Smooth muscle cell of the umbilical artery (primary cell): ENCODE measurements at places on chromosomes 16 and 17. TPM values are rescaled to one million over a fixed set of nuclear protein-coding genes. Genes with fewer than 3 reads are reported as not detected.

Gene PLK1
- total RNA-seq, result 3.3 and 13.5 TPM in 2 replicates

Gene ACSM3
- total RNA-seq, result 0.28 and 1.2 TPM in 2 replicates

Gene CSH1
- total RNA-seq, result not detected in 2 replicates

Gene ZPBP2
- not detected in 2 replicates for total RNA-seq

Gene MYO15B
- total RNA-seq, result 3.3 and 4.2 TPM in 2 replicates

Gene ABCC6
- 0.18 and 0.59 TPM in 2 replicates for total RNA-seq

Gene TEKT5
- not detected in 2 replicates for total RNA-seq

Gene CACNG3
- not detected in 2 replicates for total RNA-seq

Gene CDRT4
- 3.0 and 4.0 TPM in 2 replicates for total RNA-seq

Gene CCDC92B
- total RNA-seq, result not detected in 2 replicates

Gene ACACA
- total RNA-seq, result 58.8 and 104 TPM in 2 replicates

Gene IRX3
- total RNA-seq, result 0.32 and 1.8 TPM in 2 replicates

Gene CACNG1
- not detected in 2 replicates for total RNA-seq

Gene PIRT
- total RNA-seq, result not detected in 2 replicates

Gene SLC2A4
- total RNA-seq, result not detected in 2 replicates
